Activated T-cell treated with anti-CD3 and anti-CD28 coated beads for 48 hours (primary cell): ENCODE measurements at places on chromosomes 11 and 22.

DNA sequence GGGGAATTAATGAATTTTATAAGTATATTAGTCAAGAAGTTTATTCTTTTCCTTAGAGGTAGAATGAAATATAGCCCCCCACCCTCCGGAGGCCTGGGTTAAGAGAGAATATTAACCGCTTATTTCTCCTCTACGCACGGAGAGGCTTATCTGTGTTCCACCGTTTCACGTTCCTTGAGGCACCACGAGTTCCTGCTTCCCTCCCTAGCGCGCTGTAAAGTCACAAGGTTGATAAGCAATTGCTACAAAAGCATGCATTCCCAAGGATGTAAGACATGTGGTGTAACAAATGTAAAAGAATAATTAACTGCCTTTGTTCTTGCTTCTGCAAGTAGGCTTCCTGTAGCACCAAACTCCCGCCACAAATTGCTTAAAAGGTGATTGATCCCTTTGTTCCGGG is 1.5 kb upstream of the ANKRD42 start:
- no peak for DNase-seq

- DNase-seq = no peak
These were observed 59.2 kb downstream of the DEUP1 start for GRCh38 chr11:93389737-93390136.

DNA sequence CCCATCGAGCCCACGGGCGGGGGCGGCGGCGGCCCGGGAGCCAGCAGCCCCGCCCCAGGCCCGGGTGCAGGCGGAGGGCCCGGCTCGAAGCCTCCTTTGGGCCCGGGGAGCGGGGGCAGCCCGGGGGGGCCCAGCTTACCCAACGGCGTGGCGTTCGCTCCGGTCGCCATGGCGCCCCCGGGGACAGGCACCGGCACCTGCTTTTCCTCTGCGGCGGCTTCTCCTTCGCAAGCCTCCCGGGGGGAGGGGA is 194 bp downstream of the SF1 start:
- no peak for DNase-seq

- DNase-seq = no peak
These were observed 83.6 kb downstream of the INSC start for GRCh38 chr11:15198284-15198683.

GRCh38 chr11:24375931-24376330 is 120.9 kb upstream of the LUZP2 start:
- no peak for DNase-seq

DNA sequence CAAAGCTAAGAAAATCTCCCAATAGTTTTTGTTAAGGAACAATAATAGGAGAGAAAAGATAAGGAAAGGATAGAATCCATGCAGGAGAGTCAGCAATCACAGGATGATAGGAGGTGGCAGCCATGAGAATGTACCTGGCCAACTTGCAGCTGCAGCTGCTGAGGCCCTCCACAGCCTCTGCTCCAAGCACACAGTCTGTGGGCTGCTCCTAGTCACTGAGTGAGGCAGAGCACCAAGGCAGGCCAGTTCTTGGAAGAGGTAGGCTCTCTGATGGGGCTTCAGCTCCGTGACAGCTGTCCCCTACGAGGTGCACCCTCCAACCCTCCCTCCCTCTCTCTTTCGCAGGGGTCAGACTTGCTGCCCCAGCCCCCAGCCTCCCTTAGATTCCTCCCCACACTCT is 5.5 kb upstream of the KCNJ1 start:
- DNase-seq = no peak

DNA sequence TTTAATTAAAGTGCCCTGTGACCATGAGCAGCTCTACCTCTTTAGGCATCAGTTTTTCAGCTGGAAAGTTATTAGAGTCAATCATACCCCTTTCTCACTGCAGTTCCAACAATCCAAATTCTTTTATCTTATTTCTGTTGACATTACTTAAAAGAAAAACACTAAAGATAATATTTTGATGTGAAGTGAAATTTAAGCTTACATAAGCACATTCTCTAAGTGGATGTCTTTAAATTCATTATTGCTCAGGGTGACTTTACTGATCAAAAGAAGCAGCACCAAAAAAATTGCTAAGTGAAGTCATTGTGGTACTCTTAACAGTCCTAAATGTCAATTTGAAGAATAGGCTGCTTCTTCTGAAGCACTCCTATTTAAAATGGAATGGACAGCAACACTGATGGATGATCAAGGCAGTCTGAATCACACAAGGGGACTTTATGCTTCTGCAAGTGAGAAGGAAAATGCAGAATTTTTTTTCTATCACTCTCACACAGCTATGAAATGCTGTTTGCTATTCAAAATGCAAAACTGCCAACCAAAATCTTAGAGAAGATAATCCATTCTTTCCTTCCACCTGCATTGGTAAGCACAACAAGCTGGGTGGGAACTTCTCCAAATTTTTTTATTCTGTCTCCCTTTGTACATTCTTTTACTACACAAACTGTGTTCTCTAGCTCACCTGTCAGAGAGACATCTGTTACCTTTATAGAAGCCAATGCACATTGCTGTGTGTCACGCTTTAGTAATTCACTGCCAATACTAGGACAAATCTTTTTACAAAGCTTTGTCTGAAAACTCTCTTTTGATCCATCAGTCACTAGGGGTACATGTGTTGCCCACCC is 179.9 kb downstream of the GRIA4 start:
- DNase-seq = no peak

GRCh38 chr11:75697906-75698581 is 19.6 kb upstream of the MOGAT2 start:
- DNase-seq = no peak

GRCh38 chr11:117097389-117098268 is 599 bp downstream of the SIK3 start:
- peak; percentile 19 for DNase-seq

DNA sequence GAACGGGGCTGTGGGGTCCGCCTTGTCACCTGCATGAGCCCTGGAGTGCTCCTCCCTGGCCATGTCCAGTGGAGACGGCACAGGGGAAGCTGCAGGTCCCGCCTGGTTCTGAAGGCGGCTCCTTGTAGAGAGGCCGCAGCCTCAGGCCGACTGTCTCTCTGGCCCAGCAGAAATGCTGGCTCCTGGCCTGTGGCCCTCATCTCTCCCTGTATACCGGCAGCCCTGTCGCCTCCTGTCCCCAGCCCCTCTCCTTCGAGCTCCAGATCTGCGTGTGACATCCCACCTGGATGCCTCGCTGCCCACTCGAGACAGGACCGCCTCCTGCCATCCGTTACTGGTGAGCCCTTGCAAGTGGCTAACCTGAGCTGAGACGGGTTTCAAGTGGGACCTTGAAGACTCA is 73.6 kb downstream of the PHF21B start:
- no peak for DNase-seq

- DNase-seq = no peak
These were observed 33.8 kb downstream of the TXN2 start for GRCh38 chr22:36447632-36448031.

- no peak for DNase-seq
These were observed 5.9 kb upstream of the ADORA2A start for GRCh38 chr22:24421428-24421931.

GRCh38 chr11:93481279-93481678 is 61.9 kb downstream of the SMCO4 start:
- DNase-seq = no peak

- DNase-seq = no peak
These were observed 7.2 kb upstream of the CD81 start for GRCh38 chr11:2369896-2370295.

GRCh38 chr11:10447445-10447844 is 7.6 kb upstream of the AMPD3 start:
- DNase-seq = no peak

GRCh38 chr22:23532731-23533130 is 47.4 kb downstream of the IGLL1 start:
- no peak for DNase-seq

- no peak for DNase-seq
These were observed 130.7 kb downstream of the MN1 start for GRCh38 chr22:27670701-27671412.

GRCh38 chr11:1771273-1771672 is 7.5 kb upstream of the CTSD start:
- no peak for DNase-seq

DNA sequence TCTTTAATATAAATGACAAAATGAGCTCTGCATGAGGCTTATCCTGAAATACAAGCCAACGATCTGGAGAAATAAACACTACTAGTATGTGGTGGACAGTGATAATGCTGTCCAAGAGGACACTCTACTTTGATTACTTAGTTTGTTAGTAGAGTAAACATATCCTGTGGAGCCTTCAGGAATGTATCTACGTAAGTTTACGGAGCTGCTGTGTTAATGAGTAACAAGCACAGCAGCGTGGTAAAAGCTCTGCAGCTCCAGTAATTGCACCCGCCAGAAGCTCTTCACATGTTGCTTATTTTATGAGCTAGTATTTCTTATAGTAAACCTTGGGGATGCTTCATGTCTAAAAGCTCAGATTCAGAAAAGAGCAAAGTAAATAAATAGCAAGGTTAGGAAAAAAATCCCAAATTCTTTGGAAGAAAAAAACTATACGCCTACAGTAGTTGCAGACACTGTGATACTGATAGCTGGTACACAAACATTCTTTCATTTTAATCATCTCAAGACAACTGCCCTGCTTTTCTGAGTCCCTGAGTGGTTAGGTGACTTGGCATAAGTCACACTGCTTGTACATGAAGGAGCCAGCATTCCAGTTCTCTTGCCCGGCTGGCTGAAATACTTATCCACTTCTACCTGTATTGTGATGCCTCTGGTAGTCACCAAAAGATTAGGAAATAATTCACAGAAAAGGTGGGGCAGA is 32.7 kb upstream of the CCDC34 start:
- DNase-seq = no peak

DNA sequence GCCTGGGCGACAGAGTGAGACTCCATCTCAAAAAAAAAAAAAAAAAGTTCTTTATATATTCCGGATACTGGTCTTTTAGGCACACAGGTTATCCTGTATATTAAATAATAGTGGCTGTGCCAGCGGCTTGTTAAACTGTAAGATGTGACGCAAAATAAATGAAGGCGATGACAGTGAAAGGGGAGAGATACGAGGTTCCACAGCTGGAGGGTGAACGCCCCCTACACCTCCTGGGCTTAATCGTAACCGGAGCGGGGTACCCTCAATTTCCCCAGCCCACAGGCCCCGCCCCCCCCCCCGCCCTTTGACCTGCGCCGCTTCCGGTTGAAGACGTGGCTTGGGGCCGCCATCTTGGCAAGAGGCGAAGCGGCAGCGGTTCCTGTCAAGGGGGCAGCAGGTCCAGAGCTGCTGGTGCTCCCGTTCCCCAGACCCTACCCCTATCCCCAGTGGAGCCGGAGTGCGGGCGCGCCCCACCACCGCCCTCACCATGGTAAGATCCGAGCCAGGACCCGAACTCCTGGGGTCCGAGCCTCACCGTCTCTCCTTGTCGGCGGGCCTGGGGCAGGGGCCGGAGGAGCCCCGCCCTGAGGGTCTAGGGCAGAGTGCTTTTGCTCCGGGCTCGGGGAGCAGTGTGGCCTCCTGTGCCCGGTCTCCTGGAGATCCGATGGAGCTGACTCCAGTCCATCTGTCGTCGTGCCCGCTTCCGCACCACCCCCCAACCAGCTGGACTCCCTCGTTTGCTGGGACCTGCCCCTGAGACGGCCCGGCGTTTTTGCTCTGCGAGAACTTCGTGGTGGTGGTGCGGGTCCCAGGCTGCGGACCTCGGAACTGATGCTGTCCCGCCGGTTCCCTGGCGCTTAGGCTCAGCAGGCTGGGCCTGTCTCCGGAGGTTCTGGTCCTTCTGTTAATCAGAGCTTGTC is at the start of gene ARCN1:
Gene ARCN1, plus strand, starts transcription at position 349 of the 920 bp plus-strand sequence. Its CDS starts 139 bp downstream, at position 488.
- DNase-seq = peak; percentile 72

- DNase-seq = no peak
These were observed 2.5 kb downstream of the WNT7B start for GRCh38 chr22:45974498-45974897.

- no peak for DNase-seq
These were observed 706 bp upstream of the SCYL1 start for GRCh38 chr11:65524014-65524740.

GRCh38 chr11:119509969-119510401 is 87.0 kb upstream of the THY1 start:
- DNase-seq = peak; percentile 23

GRCh38 chr11:73072935-73073481 is 69.1 kb downstream of the FCHSD2 start:
- DNase-seq = no peak

DNA sequence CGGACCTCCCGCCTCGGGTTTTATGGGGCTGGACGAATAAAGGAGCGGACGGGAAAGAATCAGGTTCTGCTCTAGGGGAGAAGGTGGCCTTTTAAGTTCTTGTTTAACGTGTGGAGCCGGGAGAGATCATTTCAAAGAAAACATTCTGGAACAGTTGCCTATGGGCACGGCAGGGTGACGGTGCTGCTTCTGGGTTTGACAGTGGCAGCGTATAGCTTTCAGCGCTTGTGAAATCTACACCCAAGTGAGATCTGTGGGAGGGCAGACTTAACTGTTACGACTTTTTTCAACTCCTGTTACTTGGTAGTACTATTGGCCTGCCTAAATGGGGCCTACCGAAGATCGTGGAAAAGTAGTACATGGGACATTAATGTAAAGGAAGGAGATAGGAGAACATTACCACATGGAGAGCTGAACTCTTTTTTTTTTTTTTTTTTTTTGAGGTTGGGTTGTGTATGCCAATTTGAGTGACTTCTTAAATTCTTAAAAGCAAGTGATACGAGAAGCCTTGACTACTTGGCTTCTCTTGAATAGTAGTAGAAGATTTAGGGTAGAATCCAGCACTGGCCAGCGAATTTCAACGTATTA is 743 bp downstream of the USP47 start:
- DNase-seq = peak; percentile 48

DNA sequence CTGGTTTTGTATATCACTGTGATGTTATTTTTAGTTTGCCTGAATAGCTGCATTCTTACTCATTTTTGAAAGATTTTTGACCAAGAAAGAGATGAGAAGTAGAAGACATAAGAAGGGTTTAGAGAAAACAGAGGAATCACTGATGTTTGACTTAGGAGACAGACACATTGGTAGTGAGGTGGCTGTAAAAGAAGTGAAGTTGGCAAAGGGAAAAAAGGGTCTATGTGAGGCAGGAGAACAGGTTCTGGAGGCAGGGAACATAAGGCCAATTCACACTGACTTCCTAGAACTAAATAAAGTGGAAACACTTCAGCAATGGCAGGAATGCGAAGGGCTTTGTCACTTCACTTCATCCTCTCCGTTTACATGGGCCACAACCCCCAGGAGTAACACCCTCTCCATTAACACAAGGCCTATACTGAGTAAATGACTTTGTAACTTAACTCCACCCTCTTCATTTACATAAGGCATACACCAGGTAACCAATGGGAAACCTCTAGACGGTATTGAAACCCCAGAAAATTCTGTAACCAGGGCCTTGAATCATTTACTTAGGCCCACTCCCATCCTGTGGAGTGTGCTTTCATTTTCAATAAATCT is 36.5 kb downstream of the CTSC start:
- DNase-seq = no peak
